ENCODE measurements at places on chromosomes 12 and 14.
A peak's percentile ranks its signal among the peaks of the same experiment; 100 is the strongest.

- peak; percentile 62 for DNase-seq
Observed at GRCh38 chr12:34336619-34337465, 314.5 kb downstream of the ALG10 start.

DNA sequence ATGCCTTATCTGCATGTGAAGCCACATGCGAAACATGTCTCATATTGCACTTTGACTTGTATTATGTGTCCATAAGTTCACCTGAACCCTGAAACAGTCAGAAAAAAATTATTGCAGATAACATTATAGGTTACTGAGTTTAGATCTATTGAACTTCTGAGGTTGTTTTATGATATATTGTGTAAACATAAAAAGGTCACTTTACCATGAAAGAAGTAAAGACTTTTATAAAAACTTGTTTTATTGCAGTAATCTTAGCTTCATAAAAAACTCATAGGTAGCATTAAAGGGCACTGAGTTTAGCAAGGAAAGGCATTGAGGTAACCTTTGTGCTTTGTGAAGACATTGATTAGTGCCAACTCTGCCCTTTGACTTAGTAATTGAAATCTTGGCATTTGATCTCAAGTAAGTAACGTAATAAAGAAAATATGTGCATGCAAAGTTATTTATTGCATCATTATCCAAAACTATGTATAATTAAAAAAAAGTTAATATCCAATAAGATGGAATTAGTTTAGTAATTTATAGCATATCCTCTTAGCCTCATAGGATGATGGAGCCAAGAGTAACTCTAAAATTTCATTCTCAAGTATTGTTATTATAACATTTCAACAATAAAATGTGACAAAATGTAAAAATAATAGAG is 313.3 kb upstream of the ATP2B1 start:
- DNase-seq: no peak

DNA sequence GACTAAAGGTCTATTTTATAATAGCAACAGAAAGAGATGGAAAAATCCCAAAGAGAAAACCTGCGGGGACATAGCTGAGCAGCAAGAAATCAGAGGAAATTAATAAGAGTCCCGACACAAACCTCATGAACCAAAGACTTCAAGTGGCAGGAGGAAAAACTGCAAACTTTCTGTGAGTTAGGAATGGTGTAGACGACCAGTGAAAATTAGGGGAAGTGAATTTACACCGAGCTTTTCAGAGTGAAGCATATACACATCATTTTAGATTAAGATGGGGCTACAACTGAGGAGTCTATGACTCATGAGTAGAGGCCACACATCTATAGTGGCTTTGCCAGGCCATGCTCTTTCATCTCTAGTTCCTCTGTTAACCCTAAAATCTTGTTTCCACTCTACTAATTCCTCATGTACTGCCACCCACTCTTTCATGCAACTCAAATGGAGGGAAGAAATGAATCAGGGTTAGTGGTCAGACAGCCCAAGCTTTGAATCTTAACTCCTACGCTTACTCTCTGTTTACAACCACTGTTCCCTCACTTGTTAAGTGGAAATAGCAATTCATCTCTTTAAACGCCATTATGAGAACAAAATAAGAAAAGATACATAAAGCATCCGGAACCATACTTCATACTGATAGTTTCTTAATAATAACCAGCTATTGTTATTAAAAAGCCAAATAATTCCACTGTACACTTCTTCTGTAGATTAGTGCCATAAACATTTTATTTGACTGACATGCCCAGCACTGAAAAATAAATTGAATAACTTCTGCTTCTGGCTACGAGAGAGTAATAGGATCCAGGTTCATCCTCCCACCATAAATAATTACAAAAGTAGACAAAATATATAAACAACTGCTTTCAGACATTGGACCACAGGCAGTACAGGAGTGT is 219.3 kb downstream of the RMST start:
- DNase-seq: no peak

- no peak for DNase-seq
Observed at GRCh38 chr14:75591987-75592575, 13.7 kb downstream of the FLVCR2 start.

GRCh38 chr12:668090-668481 is 4.8 kb upstream of the NINJ2 start:
- DNase-seq: no peak

- DNase-seq: no peak
Observed at GRCh38 chr14:56248442-56248841, 130.2 kb downstream of the PELI2 start.

DNA sequence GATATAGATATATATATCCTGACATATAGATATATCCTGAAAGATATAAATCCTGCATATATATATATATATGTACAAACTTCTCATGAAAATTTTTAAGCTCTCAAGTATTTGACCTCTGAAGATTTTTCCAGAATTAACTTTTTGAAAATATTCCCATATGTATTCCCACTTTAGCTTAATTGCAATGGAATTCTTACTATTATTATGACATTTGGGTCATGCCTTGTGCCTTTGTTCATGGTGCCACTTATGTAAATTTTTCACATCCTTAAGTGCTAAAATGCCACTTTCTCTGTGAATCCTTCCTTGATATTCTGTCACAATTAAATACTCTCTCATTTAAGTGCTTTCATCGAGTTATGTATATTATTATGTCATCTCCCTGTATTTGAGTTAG is 398.2 kb upstream of the SEL1L start:
- no peak for DNase-seq

DNA sequence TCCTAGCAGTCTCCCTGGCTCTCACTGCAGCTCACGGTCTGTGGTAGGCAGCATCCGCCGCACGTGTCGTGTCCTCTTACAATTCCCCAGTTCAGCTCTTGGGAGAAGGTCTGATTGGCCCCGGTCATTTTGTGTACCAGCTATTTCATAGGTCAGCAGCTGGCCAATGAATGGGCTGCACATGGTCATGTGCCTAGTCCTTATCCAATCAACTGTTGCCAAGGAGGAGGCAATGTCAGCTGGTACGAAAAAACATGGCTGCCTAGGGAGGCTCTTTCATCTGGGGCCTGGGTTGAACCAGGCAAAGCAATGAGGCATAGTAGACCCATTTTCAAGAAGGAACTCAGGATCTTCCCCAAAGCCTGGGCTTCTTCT is 46.1 kb downstream of the RNFT2 start:
- DNase-seq: no peak

DNA sequence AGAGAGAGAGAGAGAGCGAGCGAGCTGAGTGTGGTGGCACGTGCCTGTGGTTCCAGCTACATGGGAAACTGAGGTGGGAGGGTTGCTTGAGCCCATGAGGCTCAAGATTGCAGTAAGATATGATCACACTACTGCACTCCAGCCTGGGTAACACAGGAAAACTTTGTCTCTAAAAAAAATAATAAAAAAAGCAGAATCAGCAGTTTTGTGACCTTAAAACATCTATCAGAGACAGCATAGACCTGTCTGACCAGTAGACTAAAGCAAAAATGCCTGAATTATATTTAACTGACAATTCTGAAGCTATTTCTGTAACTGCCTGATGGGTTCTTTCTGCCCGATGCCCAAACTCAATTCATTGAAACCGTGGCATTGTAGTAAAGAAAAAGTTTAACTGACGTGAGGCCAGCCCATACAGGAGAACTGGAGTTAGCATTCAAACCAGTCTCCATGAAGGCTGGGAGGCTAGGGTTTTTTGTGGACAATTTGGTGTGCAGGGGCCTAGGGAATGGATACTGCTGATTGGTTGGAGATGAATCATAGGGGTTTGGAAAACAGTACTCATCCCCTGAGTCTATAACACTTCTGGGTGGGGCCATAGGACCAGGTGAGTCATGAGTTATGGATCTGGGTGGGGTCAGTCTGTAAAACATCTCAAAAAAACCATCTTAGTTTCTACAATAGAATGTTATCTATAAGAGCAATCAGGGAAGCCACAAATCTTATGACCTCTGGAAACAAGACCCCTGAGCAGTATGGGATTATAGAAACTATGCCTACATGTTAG is 8.0 kb upstream of the RASSF8 start:
- no peak for DNase-seq

- no peak for DNase-seq
Observed at GRCh38 chr14:104968153-104968527, 10.0 kb downstream of the AHNAK2 start.
